Heart left ventricle (tissue), 16 donors: ENCODE measurements at places on chromosomes 3 and 15. TPM values are rescaled to one million over a fixed set of nuclear protein-coding genes. Genes with fewer than 3 reads are reported as not detected.

Gene MYZAP
- total RNA-seq = 610 TPM

Gene PIF1
- total RNA-seq = not detected

Gene FHIT
- total RNA-seq = 13.6 TPM

Gene OXSM
- 18.5 TPM for total RNA-seq

DNA sequence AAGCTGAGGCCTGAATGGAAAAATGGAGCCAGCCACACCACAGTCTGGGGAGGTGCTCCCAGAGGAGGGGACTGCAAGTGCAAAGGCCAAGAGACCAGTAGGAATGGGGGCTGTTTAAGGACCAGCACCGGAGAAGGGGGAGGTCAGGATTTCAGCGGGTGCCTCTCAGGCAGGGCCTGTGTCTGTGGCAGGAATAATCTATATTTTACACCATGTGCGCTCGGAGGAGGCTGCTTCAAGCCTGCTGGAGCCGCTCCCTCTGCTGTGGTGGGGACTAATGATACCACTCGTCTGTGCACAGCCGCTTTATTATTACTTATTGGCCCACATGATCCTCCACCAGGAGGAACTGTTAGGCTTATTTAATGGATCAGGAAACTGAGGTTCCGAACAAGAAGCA, 45.3 kb downstream of the TPRA1 start:
- H3K4me1 ChIP-seq = peaks cover 5% of the 10 kb centered on the region
- H3K36me3 ChIP-seq = no peaks in the 10 kb centered on the region
- no peaks in the 10 kb centered on the region for H3K27me3 ChIP-seq
- DNase-seq = no peak
- H3K4me3 ChIP-seq = no peak overlapping the region

GRCh38 chr3:178505832-178506231, 30.4 kb upstream of the KCNMB2 start:
- H3K27me3 ChIP-seq = no peaks in the 10 kb centered on the region
- H3K27ac ChIP-seq = no peak overlapping the region
- peaks cover 7% of the 10 kb centered on the region for H3K4me1 ChIP-seq
- no peak overlapping the region for H3K4me3 ChIP-seq
- no peak for DNase-seq

- no peak for DNase-seq
- H3K4me3 ChIP-seq = no peak overlapping the region
- H3K27me3 ChIP-seq = no peaks in the 10 kb centered on the region
- H3K4me1 ChIP-seq = peaks cover 59% of the 10 kb centered on the region
- no peaks in the 10 kb centered on the region for H3K36me3 ChIP-seq
- peak overlapping the region; percentile 47 for H3K27ac ChIP-seq
Observed at GRCh38 chr15:85005319-85005718, 23.7 kb downstream of the PDE8A start.

DNA sequence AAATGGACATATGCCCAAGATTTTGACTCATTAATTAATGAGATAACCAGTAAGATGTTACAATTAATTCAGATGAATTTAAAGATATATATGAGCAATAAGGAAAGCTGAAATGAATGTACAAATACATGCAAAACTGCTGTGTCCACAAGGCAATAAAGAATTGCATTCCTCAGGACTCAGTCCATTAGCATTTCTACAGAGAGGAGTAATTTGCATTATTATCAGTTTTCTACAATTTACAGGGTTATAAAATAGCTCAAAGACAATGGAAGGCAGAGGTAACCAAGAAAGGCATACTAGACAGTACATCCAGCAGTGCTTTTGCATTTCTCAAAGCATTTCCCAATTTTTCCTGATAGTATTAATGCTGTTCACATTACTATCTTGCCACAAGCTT, 377.1 kb upstream of the GOLIM4 start:
- H3K4me1 ChIP-seq = no peaks in the 10 kb centered on the region
- H3K27me3 ChIP-seq = no peaks in the 10 kb centered on the region
- H3K36me3 ChIP-seq = no peaks in the 10 kb centered on the region
- H3K4me3 ChIP-seq = no peak overlapping the region
- no peak for DNase-seq
- H3K27ac ChIP-seq = no peak overlapping the region

DNA sequence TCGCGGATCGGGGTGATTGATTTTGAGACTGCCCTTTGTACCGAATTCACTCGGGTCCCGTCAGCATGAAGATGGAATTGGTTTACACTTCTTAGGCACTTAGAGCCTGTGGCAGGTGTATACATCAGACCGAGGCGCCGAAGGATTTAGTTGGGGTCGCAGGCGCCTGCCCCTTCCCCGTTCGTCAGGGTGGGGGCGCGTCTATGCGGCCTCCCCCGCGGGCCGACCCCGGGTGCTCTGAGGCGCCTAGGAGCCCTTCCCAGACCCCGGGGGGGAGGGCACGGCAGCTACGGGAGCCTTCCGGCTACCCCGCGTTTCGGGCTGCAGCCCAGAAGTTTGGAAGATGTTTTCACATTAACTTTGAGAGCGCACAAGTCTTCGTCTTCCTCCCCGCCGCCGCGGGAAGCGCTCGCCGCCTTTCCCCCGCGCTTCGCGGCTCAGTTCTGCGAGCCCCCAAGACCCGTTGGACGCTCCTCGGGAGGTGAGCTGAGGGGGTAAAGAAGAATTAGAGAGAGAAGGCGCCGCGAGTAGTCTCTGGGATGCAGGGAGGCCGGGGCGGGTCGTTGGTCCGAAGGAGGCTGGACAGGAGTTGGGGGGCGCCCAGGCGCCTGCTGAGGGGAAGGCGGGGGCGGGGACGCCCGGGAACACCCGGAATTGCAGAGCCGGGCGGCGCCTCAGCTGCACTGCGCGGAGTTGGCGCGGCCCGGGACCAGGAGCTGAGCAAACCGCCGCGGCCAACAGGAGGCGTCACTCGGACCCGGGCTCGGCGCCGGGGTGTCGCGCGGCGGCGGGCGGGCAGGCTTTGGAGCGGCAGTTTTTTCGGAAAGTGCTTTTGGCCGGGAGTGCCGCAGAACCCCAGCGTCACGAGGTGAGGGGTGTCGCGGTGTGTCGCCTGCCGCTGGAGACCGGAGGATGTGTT, 780 bp downstream of the TIPARP start:
- H3K4me1 ChIP-seq = peaks cover 32% of the 10 kb centered on the region
- peak overlapping the region; percentile 72 for H3K4me3 ChIP-seq
- DNase-seq = peak; percentile 75
- H3K27me3 ChIP-seq = no peaks in the 10 kb centered on the region
- peak overlapping the region; percentile 94 for H3K27ac ChIP-seq

- no peak for DNase-seq
- H3K4me1 ChIP-seq = peaks cover 28% of the 10 kb centered on the region
- H3K27me3 ChIP-seq = peaks cover 92% of the 10 kb centered on the region
- H3K4me3 ChIP-seq = peak within 1 kb of the TSS; percentile 48
- no peak within 1 kb of the TSS for H3K27ac ChIP-seq
Observed at GRCh38 chr15:60004009-60004845, at the start of gene FOXB1. Gene FOXB1 (plus strand): TSS chr15:60004311. CDS start chr15:60004964, 653 bp downstream.
